ENCODE measurements at places on chromosomes 11 and 22.

GRCh38 chr11:103619480-103619879, 417.0 kb upstream of the DDI1 start:
- no peak for DNase-seq

DNA sequence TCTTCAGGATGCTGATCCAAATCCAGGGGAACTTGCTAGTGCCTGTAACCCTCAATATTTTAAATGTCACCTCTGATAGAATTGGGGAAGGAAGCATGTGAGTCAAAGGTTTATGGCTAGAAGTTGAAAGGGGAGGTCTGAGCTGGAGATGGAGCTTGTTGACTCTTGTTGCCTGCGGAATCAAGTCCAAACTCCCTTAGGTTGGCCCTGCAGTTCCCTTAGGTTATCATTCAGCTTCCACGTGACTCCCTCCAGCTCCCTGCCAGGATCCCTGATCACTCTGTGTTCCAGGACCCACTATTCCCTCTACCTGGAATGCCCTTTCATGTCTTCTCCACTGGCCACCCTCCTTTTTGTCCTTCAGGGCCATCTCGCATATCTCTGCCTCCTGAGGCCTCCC, 26.2 kb upstream of the LIPT2 start:
- DNase-seq = no peak

DNA sequence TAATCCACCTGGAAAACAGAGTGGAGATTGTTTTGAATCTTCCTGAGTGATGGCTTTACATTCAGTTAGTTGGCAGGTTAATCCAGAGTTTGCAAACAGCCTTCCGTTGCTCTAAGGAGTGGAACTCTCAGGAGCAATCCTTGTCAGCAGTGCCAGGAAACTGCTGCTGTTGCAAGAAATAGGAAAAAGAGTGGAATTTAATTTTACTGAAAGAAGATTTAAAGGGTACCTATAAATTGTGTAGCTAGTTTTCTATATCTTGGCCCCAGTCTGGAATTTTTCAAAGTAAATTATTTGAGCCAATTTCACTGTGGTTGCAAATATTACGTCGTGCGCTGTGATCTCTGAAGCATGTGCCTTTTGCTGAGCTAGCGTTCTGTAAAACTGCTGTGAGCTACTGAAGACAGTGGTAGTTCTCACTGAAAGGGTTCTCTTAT, 55.5 kb upstream of the SLC5A12 start:
- no peak for DNase-seq

DNA sequence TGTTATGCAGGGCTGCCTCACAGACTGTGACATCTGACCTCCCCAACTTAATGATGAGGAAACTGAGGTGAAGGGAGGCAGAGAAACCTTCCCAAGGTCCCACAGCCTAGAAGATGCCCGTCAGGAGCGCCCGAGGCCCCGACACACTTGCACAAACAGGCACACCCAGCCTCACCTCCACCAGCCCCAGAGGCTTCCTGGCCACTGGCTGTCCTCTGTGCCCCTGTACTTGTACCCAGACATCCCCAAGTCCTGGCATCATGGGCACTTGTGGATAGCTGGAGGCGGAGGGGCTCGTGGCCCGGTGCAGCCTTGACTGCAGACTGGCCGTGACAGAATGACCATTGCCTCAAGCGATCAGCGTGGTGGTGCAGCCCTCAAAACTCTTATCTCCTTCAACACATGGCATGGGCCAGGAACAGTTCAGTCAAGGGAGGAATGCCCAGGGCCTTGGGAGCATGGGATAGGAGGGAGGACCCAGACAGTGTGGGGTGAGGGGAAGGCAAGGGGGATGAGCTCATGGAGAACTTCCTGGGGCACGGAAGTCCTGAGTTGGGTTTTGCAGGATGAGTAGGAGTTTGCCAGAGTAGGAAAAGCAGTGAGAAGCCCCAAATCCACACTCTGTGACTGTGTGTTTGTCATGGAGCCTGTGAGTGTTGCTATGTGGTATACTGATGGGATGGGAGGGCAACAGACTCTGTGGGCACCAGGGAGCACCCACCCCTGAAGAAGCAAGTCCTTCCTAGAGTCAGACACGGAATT, 25.8 kb upstream of the PPARA start:
- no peak for DNase-seq

- no peak for DNase-seq
Measured at GRCh38 chr11:59182457-59183151, 10.7 kb downstream of the DTX4 start.

DNA sequence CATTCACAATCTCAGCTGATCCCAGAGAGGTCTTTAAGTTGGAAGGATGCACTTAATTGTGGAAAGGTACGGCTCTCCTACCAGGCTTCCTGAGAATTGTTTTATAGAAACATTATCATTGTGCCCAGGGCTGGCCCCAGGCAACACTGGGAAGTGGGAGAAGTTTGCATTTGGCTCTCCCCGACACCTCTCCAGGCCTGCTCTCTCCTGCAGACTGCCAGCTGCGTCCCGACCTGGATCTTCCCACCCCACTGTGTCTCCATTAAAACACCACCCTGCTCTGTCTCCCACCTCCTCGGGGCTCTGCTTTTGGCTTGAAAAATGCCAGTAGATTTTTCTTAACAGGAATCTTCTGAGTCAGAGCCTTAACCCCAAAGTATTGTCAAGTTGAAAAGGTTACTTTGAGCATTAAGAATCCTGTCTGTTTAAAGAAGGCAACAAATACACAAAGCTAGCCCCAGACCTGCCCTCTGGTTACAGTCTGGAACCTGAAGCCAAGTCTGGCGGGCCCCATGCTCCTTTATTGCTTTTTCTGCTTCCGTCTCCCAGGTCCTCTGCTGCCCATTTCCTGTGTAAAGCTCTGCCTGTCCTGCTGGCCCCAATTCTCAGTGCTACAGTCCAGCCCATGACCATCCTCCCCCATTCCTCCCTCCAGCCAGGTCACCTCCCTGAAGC, 530.2 kb downstream of the SOX6 start:
- DNase-seq = no peak

DNA sequence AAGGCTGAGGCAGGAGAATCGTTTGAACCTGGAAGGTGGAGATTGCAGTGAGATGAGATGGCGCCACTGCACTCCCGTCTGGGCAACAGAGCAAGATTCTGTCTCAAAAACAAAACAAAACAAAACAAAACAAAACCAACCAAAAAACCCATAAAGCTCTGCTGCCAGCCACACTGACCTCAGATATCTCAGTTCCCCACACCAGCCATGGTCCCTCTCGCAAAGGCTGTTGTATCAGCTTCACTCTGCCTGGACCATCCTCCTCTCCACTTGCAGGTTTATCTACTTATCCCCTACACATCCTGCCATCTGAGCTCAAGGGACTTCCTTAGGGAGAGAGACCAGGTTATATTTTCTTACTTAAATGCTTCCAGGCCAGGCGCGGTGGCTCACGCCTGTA, 11.1 kb downstream of the BACE1-AS start:
- DNase-seq = no peak

- DNase-seq = peak; percentile 75
Measured at GRCh38 chr11:67351275-67352005, 1.9 kb downstream of the POLD4 start.

DNA sequence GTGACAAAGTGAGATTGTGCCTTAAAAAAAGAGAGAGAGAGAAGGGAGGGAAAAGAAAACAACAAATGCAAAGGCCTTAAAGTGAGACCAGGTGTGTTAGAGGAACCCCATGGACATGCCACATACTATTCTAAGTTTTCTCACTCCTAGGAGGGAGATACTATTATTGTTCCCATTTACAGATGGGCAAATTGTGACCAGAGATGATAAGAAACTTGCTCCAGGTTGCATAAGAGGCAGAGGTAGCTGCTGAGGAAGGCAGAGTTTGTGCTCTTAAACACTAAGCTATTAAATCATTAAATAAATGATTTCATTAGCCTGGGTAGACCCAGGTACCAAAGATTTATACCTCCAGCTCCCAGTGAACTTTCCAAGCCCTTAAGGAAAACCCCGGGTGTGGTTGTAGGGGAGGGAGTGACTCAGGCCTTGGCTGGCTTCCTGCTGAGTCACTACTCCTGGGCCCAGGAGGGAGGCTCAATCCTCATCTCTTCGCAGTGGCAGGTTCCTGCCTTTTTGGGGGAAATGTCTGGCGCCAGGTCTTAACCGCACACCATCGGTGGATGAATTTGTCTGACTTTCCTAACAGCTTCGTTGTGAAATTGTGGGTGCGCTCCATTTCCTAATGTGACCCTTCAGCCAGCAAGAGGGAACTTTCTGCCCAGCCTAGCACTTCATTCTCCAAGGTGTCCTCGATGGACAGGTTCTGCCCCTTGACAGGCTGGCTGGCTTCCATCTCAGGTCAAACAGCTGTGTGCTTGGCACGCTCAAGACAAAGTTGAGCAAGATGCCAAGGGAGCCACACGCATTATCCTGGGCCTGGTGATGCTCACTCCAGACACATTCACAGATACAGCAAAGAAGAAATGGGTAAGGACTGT, 33.4 kb upstream of the PTPRJ start:
- peak; percentile 37 for DNase-seq

GRCh38 chr22:39292561-39293074, 26.8 kb downstream of the RPL3 start:
- DNase-seq = no peak

GRCh38 chr11:31779374-31779791, 31.7 kb downstream of the PAX6 start:
- no peak for DNase-seq

- DNase-seq = no peak
Measured at GRCh38 chr11:105910095-105910715, 111.8 kb downstream of the MSANTD4 start.

All from activated T-cell treated with anti-CD3 and anti-CD28 coated beads, Interleukin-2, amount 50 U/mL, for 24 hours (primary cell).